Activated CD8-positive, alpha-beta T cell treated with anti-CD3 and anti-CD28 coated beads for 36 hours (primary cell): ENCODE measurements at places on chromosomes 2 and 18. TPM values are rescaled to one million over a fixed set of nuclear protein-coding genes. Genes with fewer than 3 reads are reported as not detected.

IL36B gene
- not detected for total RNA-seq

TMEM87B gene
- 11.4 TPM for total RNA-seq

PRSS56 gene
- total RNA-seq = not detected

ABCG8 gene
- not detected for total RNA-seq

REG3G gene
- not detected for total RNA-seq
